ENCODE measurements at places on chromosomes 11 and 22.

GRCh38 chr22:48819961-48820360, 1007.7 kb downstream of the BRD1 start:
- no peak for DNase-seq

- no peak for DNase-seq
Measured at GRCh38 chr11:3783611-3784010, 13.7 kb downstream of the NUP98 start.

DNA sequence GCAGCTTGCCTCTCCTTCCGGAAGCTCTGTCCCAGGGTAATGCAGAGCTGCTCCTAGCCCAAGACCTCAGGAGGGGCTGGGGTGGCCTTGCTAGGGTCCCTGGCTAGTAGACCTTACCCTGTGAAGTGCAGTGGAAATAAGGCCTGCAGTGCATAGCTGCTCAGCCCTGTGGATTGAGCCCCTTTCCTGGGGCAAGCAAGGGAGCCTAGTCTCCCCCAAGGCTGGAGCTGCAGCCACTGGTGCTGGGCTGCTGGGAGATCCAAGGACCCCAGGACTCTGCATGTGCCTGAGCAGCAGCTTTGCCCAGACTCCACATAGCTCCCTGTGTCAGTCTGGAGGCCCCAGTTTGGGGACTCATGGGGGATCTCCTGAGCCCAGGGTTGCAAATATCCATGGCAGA, 57.9 kb downstream of the FANCF start:
- no peak for DNase-seq

- peak; percentile 40 for DNase-seq
Measured at GRCh38 chr11:125935618-125936199, 10.1 kb upstream of the VSIG10L2 start.

GRCh38 chr11:78708388-78708787, 133.7 kb upstream of the NARS2 start:
- no peak for DNase-seq

- no peak for DNase-seq
Measured at GRCh38 chr11:2450321-2451041, 5.7 kb downstream of the KCNQ1 start.

- no peak for DNase-seq
Measured at GRCh38 chr11:11171854-11172253, 181.2 kb downstream of the CSNK2A3 start.

DNA sequence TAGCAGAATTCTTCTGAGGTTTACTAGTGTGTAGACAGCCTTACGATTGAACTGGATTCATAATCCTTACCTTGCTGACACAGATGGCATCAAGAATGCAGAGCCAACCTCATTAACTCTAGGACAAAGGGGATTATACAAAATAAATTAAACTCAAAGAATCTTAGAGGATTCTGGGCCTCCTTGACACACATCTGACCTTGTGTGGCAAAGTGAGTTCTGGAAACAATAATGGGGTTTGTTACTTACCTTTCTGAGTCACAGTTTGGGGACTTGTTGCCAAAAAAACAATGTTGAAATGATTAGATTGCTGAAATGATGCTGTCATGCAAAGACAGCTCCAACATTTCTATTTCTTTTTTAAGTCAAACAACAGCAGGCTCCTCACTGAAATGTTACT, 179.1 kb upstream of the ISX start:
- DNase-seq, result no peak

- DNase-seq, result no peak
Measured at GRCh38 chr11:120131941-120132644, 5.8 kb downstream of the TRIM29 start.

GRCh38 chr11:57464539-57465181, 4.3 kb downstream of the RTN4RL2 start:
- DNase-seq, result no peak

- DNase-seq, result no peak
Measured at GRCh38 chr11:110356762-110357671, 60.6 kb upstream of the RDX start.

GRCh38 chr22:48186146-48186790, 1423.8 kb downstream of the TBC1D22A start:
- DNase-seq, result no peak

DNA sequence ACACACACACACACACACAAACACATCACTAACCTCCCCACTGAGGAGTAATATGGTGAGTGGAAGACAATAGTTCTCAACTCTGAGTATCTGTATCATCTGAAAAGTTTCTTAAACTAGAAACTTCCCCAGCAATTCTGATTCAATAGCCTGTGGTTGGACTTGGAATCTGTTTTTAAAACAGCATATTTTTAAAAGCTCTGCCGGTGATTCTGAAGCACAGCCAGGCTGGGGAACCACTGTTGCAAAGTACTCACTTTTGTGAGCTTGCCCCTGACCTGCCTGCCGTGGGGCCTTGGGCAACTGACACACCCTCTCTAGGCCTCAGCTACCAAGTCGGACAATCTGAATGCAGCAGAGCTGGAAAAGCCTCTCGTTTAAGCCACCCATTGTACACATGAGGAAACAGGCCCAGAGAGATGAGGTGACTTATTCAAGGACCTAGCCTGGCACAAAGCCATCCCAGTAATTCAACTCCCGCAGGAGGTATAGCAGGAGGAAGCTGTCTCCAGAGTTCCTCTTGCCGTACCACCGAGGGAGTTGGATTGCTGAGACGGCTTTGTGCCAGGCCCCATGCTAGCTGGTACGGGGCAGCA, 8.9 kb downstream of the SLC15A3 start:
- DNase-seq, result no peak

GRCh38 chr11:66287889-66288670, 863 bp downstream of the YIF1A start:
- DNase-seq, result no peak

DNA sequence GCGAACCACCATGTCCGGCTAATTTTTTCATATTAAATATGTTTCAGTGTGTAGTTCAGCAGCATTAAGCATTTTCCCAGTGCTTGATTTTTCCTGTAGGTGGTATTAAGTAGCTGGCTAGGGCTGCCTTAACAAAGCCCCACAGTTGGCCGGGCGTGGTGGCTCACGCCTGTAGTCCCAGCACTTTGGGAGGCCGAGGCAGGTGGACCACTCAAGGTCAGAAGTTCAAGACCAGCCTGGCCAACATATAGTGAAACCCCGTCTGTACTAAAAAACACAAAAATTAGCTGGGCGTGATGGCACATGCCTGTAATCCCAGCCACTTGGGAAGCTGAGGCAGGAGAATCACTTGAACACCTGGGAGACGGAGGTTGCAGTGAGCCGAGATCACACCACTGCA, 33.5 kb upstream of the TOLLIP start:
- no peak for DNase-seq

DNA sequence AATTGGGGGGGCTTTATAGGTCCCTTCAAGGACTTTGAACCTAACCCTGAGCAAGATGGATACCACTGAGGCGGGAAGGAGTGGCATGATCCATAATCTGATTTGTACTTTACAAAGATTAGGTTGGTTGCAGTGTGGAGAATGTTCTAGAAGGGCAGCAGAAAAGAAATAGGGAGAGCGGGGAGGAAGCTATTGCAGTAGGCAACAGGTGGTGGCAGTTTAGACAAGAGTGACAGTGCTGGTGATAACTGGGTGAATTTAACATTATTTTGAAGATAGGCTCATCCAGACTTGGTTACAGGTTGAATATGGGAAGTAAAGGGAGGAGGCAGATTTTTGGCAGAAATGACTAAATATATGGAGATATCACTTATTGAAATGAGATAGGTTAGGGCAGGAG, 179.9 kb upstream of the CADM1 start:
- DNase-seq, result no peak

DNA sequence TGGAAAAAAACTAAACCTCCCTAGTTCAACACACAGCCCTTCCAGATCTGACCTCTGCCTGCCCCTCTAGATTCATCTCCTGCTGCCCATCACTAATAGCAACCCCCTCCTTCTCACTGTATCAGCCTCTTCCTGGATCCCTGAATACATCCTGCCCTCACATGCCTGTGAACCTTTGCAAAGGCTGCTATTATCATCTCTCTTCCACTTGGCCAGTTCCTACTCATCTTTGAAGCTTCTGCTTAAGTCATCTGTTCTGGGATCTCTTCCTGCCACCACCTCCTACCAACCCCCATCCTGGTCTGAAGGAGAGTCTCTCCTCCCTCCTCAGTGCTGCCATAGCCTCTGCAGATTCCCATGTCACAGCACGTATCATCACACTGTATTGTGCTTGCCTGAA, 38.0 kb upstream of the AMOTL1 start:
- DNase-seq, result no peak

DNA sequence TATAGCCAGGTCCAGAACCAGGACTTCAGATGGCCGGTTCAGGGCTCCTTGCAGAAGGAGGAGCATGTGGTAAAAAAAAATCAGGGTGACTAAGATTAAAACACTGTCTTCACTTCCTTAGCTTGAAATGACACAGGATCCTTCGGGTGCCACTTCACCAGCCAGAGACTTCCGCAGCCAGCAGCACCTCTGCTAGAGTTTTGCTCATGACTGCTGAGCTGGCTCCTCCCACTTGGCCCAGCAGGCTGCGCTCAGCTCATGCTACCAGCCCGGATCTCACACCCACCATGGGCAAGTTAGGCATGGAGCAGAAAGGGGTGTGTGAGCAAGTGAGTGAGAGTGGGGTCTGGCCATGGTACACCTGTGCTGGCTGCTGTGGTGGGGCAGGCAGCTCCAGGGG, 6.6 kb upstream of the MS4A18 start:
- DNase-seq, result no peak

- DNase-seq, result no peak
Measured at GRCh38 chr11:83152264-83152663, 4.7 kb upstream of the PCF11 start.

GRCh38 chr22:49455595-49455994, 372.1 kb downstream of the BRD1 start:
- no peak for DNase-seq

DNA sequence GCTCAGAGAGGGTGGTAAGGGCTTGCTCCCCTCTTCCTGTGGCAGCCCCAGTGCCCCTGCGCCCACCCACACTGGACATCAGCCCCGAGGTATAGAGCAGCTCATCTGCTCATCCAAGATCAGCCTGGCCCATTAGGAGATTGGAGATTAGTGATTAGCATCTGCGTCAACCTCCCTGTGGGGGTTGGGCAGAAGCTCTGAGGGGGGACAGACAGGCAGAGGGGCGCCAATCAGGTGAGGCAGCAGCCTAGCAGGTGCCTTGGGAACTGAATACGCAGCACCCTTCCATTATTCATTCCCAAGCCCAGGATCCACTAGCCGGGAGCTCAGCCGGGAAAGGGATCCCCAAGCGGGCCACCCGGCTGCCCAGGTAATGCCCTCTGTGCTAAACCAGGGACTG, 11.0 kb downstream of the SMTN start:
- no peak for DNase-seq

GRCh38 chr11:28490773-28491382, 382.7 kb downstream of the METTL15 start:
- no peak for DNase-seq

- DNase-seq, result no peak
Measured at GRCh38 chr11:9219115-9219514, 46.0 kb downstream of the DENND5A start.

GRCh38 chr22:47144791-47145425, 382.5 kb downstream of the TBC1D22A start:
- no peak for DNase-seq

DNA sequence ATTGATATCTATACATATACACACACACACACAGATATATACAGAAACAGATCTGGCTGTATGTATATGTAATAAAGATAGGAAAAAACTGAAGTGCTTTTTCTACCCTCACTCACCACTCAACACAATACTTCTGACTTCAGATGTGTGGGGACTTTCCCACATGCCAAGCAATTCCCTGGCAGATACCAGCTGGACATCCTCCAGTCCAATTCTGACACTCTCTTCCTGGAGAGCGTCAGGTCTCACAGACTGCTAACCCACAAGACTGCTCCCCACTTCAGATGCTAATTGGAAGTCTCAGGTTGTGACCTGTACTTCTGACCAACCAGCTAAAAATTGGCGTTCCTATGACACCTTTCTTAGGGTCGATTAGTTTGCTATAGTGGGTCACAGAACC, 140.6 kb downstream of the ATG16L2 start:
- DNase-seq, result no peak

DNA sequence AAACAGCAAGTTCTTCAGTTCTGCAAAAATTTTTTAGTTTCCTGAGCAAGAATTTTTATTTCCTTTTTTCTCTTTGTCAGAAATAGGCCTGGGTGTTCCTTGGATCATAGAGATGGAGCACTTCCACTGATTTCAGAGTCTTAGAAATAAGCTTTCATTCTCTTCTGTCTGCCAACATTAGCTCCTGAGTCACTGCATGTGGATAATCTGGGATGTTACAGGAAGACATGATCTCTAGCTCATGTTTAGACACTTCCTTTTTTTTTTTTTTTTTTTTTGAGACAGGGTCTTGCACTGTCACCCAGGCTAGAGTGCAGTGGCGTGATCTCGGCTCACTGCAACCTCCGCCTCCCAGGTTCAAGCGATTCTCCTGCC, 13.2 kb upstream of the TMEM218 start:
- DNase-seq, result no peak

GRCh38 chr22:37753746-37754145, 54.0 kb upstream of the GCAT start:
- DNase-seq, result no peak

- no peak for DNase-seq
Measured at GRCh38 chr11:78635814-78636506, 61.3 kb upstream of the NARS2 start.

DNA sequence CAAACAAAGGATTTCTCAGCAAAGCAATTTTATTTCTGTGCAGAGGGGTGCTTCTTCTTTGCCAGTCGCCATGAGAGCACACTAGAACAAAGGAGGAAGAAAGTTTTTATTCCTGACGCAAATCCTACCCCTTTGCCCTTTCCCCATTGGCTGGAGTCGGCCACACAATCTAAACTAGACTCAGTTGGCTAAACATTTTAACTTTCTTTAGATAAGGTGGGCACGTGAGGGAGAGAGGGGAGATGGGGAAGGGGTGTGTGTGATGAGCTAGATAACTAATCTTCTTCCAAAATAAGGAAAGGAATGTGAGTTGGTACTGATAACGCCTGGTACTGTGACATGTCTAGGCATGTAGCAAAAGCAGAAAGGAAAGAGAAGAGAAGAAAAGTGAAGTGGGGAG, 626 bp downstream of the TRIM22 start:
- DNase-seq, result no peak

DNA sequence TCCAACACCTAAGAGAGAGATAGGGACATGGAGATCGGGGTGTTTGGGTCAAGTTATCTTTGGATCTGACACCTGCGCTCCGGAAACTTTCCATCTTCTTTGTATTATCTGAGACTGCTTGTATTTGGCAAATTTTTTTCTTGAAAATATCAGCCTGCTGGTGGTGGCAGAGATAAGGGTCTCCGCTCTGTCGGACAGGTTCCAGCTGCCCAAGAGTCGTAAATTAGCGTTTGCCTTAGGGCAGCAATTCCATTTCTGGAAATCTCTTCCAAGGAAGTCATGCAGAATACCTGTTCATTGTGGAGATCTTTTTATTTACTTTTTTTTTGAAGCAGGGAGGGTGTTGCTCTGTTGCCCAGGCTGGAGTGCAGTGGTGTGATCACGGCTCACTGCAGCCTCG, 19.5 kb upstream of the CSNK1E start:
- DNase-seq, result no peak

GRCh38 chr22:38218661-38219622, 17.1 kb downstream of the MAFF start:
- DNase-seq, result no peak

Measured in SK-N-DZ (cell line).